NCI-H1417 treated with DMSO at 0.1 percent for 48 hours (cell line): ENCODE measurements at places on chromosomes 1 and 21.

- DNase-seq = no peak
Observed at GRCh38 chr1:53891018-53891417, 1.4 kb upstream of the YIPF1 start.

- no peak for DNase-seq
Observed at GRCh38 chr1:36269408-36269838, 36.7 kb upstream of the SH3D21 start.

GRCh38 chr1:48688102-48688760 lies 88.5 kb downstream of the BEND5 start:
- no peak for DNase-seq

- no peak for DNase-seq
Observed at GRCh38 chr1:237884237-237884636, 6.5 kb downstream of the ZP4 start.

DNA sequence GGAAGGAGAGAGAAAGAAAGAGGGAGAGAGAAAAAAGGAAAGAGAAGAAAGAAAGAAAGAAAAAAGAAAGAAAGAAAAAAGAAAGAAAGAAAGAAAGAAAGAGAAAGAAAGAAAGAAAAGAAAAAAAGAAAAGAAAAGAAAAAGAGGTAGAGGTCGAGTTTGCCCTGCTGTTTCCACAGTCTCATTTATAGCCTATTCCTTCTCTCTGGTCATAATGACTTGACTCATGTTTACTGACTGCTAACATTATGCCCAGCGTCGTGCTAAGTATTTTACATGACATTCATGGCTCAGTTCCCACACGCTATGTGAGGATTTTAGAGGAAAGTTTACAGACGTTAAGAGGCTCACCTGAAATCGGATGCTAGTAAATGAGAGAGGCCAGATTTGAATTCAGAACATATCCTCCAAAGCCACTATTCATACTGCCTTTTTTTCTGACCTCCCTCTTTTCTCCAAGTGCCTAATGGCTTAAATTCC lies 263.0 kb downstream of the TNR start:
- DNase-seq = no peak

DNA sequence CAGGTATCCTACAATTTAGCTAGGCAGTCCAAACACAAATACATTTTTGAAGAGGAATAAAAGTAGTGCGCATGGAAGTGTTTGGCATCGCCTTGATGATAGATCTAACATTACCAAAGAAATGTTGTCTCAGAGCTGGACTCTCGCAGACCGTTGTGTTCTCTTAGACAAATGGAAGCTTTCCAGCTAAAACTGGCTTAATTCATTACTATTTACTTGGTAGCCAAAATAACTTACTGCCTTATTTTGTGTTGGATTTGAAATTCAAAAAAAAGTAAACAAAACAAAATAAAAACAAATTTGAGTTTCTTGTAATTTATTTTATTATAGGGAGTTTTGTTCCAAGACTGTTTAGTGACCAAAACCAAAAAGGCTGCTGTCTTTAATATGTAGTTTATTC lies 51.6 kb downstream of the PDE4B start:
- DNase-seq = no peak

GRCh38 chr1:208343226-208343625 lies 99.0 kb upstream of the PLXNA2 start:
- DNase-seq = no peak

- no peak for DNase-seq
Observed at GRCh38 chr1:228450200-228450599, 33.5 kb upstream of the TRIM17 start.

DNA sequence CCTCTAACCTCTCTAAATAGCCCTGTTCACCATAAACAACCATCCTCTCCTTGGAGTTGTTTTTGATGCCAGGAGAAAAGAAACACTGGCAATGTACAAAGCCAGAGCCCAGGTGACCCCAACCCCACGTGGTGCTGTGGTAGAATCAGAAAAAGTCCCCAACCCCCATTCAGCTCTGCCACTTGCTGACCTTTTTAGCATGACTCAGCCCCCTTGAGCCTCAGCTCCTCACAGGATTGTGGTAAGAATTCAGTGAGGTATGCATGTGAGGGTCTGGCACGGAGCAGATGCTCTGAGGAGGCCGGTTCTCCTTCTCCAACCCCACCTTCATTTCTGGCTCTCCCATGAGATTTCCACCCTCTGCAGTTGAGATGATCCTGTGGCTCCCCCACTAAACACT lies 11.1 kb upstream of the CHI3L1 start:
- no peak for DNase-seq

DNA sequence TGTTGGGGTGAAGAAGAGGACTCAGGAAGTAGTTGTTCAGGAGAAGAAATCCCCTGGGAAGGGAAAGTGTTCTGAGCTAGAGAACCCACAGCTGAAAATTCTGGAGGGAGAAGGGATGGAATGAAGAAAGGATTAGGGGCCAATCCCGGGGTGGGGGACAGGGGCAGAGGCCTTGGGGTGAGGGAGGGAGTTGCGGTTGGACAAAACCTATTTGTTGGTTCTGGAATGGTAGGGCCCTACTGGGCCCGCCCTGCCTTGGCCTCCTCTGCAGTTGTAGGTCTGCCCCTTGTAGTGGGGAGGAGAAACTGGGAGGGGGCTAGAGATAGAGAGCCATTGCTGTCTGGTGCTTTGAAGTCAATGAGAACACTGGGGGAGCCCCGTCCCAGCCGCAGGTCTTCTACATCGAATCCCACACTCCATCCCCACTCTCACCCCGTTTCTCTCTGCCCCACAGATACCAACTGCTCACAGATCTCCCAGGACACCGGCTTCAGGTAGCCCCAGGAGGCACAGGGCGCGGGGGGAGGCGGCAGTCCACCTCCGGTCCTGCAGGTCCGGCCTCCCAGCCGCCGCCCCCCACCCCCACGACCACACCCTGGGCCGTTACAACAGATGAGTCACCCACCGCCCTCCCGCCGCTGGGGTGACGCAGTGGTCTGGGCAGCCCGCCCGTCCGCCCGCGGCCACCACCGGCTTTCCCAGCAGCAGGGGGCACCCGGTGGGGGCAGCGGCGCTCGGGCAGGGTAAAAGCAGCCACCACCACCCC lies 1.1 kb downstream of the TAGLN2 start:
- DNase-seq = peak; percentile 6

DNA sequence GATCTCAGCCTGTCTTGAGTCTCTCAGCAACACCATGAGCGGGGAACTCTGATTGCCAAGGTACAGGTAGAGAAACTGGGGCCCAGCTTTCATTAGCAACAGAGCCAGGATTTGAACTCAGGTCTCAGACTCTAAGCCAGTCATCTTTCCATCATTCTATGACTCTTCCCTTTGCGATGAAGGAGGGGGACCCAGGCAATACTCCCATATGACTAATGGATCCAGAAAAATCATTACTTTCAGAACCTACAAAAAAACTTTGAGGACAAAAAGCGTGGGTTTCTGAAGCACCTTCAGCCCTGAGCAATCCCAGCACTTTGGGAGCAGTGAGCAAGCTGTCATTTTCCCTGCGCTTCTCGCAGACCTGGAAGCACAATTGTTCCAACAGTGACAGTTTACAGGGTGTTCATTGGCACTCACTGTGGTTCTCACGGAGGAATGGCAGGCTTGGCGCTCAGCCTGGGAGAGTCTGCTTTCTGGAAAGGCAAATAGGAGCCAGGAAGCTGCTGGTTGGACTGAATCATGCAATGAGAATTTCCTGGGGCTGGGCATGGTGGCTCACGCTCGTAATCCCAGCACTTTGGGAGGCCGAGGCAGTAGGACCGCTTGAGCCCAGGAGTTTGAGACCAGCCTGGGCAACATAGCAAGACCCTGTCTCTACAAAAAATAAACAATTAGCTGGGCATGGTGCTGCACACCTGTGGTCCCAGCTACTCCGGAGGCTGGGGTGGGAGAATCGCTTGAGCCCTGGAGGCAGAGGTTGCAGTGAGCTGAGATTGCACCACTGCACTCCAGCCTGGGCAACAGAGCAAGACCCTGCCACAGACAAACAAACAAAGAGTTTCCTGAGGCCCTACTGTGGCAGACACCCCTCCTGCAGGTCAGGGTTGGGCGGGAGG lies 40.1 kb downstream of the SLC2A7 start:
- no peak for DNase-seq

DNA sequence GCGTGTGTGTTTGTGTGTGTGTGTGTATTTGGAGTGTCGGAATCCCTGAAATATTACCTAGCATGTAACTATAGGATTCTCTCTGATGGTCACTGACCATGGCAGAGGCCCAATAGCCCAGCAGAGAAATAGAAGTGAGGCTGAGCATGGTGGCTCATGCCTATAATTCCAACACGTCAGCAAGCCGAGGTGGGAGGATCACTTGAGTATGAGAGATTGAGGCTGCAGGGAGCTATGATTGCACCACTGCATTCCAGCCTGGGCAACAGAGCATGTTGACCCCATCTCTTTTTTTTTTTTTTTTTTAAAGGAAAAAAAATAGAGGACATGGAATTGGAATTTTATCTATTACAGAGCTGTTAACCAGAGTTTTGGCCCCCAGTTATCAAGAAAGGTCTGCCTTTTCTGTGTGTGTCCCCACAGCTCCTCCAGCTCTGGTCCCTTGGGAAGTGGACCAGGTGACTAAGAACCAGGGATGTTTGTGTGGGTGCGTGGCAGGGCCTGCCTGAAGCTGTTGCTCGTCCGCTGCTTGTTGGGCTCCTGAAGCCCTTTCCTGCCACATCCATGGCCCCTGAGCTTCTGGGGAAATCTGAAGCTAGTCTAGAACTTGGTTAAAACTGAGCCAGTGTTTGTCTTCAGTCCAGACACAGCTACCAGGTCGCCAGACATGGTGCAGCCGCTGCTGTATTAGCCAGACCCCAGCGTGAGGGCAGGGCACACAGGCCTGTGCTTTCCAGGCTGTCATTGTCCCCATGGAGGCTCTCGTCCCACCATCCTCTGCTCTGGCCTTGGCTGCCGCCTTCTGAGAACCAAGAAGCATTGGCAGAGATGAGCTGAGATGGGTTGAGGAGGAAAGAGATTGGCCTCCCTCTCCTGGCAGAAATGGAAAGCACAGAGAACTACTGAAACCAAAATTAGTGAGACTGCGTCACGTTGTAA lies 25.5 kb downstream of the CAPN9 start:
- DNase-seq = no peak

- DNase-seq = peak; percentile 46
Observed at GRCh38 chr21:44279354-44280260, 6.1 kb upstream of the AIRE start.

GRCh38 chr21:18461743-18462142 lies 58.2 kb upstream of the TMPRSS15 start:
- DNase-seq = no peak

GRCh38 chr1:205508227-205508714 lies 3.8 kb downstream of the CDK18 start:
- no peak for DNase-seq

DNA sequence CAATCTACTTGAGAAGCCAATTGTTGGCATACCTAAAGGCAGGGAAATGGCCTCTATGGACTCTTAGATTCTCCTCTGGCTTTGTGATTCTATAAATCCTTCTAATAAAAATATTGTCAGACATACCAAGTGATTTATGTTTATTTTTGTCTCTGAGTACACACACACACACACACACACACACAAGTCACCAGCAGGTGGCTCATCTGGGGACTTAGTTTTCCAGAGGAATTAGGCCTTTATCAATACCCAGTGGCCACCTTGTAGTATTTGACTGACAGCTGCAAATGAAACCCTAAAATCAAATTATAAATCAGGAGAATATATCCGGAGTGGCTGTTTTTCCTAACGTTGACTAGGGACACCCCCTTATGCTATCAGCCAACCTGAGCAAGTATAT lies 258.5 kb downstream of the BRINP2 start:
- DNase-seq = no peak

DNA sequence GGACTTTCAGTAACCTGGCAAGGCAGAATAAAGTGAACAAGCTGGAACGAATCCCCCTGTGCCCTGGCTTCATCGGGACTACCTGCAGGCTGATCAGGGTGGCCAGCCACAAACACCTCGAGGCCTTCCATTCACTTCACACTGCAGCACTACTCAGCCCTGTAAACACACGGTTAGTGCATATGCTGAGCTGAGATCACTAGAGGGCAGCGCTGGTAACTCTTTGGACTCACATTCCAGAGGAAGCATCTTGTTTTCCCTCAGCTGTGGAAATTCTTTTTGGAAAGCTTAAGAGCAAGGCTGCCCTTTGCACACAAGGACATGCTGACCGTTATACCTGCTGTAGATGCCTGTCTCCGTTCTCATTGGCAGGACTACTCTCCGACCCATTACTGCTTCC lies 32.1 kb downstream of the PCSK9 start:
- no peak for DNase-seq

- no peak for DNase-seq
Observed at GRCh38 chr1:35598895-35599294, 25.8 kb downstream of the TFAP2E start.

- DNase-seq = no peak
Observed at GRCh38 chr1:231959225-231959884, 332.8 kb downstream of the DISC1 start.

GRCh38 chr1:54250670-54251069 lies 50.7 kb downstream of the MRPL37 start:
- DNase-seq = no peak

- no peak for DNase-seq
Observed at GRCh38 chr1:89823679-89824292, 3.0 kb downstream of the LRRC8D start.

- no peak for DNase-seq
Observed at GRCh38 chr1:112849425-112850033, 106.5 kb downstream of the SLC16A1 start.

GRCh38 chr1:189803364-189803763 lies 674.3 kb downstream of the BRINP3 start:
- no peak for DNase-seq

DNA sequence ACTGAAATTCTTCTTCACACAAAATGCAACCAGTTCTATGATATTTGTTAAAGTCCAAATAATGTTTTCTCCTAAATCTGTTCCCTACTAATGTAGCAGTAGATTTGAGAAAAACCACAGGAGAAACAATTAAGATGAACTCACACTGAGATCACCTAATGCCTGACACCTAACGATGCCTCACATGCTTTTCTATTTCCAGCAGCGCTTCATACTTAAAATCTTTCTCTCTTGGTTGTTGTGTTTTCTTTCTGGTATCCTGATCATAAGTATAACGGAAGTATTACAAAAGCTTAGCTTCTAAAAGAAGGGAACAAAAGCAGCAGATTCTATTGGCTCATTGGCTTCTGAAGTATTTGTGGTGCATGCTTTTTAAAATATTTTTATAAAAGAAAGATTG lies 267.2 kb upstream of the SGIP1 start:
- DNase-seq = no peak

DNA sequence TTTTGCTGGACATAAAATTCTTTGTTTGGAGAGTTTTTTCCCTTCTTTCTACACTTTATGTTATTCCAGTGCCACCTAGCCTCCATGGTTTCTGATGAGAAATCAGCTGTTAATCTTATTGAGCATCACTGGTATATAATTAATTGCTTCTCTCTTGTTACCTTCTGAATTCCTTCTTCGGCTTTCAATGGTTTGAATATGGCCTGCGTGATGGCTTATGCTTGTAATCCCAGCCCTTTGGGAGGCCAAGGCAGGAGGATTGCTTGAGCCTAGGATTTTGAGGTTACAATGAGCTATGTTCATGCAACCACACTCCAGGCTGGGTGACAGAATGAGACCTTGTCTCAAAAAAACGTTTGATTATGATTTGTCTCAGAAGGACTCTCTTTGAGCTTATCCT lies 13.0 kb upstream of the CNIH4 start:
- no peak for DNase-seq
